ENCODE measurements at places on chromosomes 5 and 9.

DNA sequence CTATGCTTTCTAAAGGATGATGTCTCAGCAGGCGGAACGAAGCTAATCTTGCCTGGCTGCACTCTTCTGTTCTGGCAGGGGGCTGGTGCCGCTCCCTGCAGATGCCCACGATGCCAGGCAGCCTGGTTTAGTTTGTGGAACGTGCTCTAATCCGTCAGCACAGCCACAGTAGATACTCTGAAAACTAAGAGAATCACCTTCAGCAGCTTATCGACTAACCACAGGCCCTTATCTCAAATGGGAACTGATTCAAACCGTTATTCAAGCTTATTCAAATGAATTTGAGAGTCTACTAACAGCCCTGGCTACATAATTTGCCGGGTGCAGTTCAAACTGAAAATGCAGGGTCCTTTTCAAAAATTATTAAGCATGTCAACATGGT lies 246.6 kb upstream of the ANKRD55 start:
- DNase-seq = no peak

DNA sequence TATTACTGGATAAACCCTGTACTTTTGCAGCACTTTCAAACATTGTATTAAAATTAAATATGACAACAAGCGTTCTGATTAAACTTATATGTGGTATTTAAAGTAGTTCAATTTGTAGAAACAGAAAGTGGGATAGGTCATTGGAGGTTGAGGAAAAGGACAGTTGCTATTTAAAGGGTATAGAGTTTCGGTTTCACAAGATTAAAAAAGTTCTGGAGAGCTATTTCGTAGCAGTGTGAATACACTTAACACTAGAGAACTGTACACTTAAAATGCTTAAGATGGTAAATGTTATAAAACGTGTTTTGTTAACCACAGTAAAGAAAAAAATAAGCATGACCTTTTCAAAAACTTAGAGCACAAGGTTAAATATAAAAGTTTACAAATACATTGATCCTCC lies 382.1 kb downstream of the BRINP1 start:
- no peak for DNase-seq

GRCh38 chr9:123053046-123053445 lies 19.6 kb downstream of the GPR21 start:
- no peak for DNase-seq

DNA sequence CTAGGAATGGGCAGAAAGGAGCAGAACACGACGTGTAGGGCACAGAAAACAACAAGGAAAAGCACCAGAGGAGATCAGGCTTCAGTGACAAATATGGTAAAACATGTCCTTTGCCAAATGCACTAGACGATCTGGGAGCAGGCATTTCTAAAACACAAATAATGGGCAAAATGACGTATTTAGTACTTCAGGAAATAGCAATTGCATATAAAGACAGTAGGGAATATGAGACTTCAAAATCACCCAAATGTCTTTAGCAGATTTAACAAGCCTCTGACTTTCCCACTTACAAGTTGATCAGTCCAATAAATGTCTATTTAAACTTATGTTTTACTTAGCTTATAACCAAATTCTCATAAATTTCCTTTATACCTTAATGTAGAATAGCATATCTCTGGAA lies 969.6 kb upstream of the C9orf72 start:
- DNase-seq = no peak

GRCh38 chr9:126682928-126683697 lies 69.4 kb downstream of the LMX1B start:
- no peak for DNase-seq

DNA sequence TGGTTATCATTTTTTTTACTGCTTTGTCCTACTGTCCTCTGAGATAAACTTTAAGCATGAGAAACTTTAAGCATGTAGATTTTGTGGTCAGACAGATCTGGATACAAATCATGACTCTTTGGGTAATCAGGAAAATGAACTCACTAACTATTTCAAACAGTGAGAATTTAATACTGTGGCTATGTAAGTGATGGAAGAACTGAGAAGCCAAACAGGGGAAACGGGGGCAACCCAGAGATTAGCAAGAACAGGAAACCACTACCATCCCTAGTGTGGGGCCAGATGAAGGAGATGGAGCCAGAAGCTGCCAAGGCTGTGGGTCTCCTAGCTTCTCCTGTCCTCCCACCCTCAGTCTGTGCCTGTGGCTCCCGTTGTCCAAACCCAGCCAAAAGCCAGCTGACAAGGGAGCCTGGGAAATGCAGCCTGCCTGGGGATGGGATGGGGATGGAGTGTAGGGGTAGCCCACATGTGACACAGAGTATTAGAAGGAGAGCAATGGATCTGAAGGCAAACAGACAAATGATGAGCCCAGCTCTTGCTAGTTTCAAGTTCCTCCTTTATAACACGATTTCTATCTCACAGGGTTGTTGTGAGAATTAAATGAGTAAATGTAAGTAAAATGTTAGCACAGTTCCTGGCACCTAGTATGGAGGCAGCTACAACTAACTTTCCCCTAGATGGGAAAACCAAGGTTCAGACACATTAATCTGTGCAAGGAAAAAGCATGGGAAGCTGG lies 27.7 kb upstream of the CDC23 start:
- no peak for DNase-seq

- no peak for DNase-seq
Measured at GRCh38 chr5:150422075-150422474, 9.4 kb upstream of the CD74 start.

DNA sequence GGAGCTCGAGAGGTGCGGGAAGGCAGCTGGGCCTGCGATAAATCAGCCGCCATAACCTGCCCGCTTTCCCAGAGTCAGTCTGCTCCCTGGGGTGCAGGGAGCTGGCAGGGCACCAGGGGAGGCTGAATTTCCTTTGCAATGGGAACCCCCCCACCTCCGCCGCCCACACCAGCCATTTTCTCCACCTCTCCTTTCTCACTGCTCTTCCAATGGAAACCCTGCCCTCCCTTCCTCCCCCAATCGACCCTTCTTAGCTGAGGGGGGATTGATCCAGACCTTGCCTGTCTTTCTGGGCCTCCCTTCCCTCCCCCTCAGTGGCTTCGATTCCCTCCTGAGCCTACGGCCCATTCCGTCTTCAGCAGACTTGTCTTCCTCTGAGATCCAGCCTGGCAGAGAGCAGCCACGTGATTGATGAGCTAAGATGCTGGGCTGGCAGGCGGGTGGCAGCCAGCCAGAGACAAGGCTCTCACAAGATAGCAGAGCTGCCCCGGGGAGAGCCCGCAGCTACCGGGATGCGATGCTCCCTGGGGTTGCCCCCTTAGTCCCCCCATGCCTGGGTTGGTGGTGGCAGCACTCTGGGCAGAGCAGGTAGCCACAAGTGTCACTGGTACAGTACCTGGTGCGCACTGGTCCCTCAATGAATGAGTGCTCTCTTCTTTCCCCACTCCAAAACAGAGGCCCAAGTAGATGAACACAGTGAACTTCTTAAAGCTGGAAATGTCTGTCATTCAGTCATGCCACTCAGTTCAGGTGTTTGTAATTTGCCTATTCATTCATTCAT lies 53.7 kb upstream of the FABP6 start:
- DNase-seq = no peak

GRCh38 chr9:6616951-6617602 lies 28.5 kb downstream of the GLDC start:
- DNase-seq = no peak

GRCh38 chr9:89601856-89602562 lies 2.8 kb upstream of the GADD45G start:
- no peak for DNase-seq

DNA sequence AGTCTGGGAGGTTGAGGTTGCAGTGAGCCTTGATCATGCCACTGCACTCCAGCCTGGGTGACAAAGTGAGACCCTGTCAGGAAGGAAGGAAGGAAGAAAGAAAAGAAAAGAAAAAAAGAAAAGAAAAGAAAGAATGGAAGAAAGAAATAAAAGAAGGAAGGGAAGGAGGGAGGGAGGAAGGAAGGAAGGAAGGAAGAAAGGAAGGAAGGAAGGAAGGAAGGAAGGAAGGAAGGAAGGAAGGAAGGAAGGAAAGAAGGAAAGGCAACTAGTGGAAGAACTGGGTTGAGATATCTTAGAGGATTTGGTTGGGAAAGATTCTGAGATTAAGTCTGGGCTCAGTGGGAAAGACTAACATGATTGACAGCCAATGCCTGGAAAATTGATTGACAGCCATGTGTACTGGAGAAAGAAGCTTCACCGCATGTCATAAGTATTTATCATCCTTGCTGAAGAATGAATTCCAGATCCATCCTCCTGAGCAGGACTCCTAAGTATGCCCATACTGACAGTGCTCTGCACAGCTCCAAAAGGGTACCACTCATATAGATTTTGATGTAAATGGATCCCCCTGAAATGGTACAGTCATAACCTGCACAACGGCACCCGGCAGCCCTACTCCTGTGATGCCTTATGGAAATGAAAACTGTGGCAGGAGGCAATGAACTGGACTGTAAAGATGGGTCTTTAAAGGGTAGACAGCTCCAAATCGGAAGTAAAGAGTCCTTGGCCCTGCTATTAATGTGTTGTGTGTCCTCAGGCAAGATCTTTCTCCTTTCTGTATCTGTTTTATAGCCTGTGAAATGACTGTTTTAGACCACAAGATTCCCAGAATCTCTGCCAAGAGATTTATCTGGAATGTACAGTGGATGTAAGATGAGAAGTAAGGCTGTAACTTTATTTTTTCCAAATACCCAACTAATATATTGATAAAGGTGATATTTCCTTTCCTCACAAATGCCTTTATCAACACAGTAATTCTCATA lies 16.9 kb upstream of the ADRA1B start:
- no peak for DNase-seq

DNA sequence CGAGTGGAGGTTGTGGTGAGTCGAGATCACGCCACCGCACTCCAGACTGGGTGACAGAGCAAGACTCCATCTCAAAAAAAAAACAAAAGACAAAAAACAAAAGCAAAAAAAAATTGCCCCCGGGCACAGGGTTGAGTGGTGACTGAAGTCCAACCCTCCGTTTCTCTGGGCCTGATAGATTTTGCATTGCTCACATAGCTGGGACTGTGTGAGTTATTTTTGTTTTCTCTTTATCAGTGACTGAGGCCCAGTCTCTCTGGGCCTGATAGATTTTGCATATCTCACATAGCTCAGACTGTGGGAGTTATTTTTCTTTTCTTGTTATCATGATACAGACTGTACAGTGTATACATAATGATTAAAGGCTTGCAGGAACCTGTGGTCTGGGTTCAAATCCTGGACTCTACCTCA lies 2.6 kb upstream of the SLC28A3 start:
- no peak for DNase-seq

DNA sequence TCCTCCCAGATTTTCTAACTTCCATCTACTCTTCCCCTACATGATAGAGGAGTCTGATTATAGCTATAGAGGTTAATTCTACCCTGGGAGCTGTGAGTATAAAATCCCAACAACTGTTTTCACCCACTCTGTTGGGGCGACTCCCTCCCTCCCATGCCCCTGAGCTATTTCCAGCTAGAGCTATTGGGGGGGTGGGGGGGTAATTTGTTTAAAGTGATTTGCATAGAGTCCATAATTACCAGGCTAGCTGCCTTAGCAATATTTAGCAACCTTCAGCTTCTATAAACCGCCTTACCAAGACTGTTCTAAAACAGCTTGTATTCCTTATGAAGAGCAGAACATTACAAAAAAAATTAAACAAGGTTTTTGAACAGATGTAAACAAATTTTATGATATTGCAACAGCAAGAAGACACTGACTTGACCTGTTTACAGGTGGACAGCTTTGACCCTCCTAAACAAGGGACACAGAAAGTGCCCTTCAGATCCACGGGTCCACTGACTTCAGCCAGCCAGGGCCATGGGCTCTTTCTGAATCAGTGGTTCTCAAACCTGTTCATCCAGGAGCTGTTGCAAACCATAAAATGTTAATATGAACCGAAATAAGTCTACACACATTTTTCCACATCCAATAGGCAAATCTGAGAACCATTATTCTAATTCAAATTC lies 98.2 kb downstream of the OTULIN start:
- DNase-seq = no peak

- no peak for DNase-seq
Measured at GRCh38 chr9:5483306-5483705, 27.0 kb upstream of the PDCD1LG2 start.

DNA sequence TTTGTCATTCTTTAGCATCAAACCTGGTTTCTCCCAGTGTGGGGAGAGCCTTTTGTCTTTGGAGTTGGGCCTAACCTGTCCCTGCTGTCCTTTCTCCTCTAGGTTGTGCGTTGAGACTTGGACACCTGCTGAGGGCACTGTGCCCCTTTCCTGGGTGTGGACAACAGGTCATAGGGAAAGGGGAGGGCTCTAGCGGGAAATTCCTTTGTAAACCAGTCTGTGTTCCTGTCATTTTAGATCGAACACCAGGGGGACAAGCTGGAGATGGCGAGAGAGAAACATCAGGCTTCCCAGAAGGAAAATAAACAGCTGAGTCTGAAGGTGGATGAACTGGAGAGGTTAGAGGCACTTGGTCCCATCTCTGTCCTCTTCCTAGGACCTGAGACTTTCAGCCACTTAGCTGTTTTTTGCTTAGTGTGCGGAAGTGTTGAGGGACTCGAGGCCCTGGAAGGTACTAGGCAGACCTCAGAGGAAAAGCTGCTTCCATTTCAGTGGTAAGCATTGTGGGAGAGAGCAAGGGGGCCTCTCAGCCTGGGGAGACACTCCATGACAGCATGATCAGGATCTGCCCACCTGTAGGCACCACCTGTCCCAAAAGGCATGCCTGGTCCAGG lies 8.6 kb upstream of the GLE1 start:
- DNase-seq = no peak

DNA sequence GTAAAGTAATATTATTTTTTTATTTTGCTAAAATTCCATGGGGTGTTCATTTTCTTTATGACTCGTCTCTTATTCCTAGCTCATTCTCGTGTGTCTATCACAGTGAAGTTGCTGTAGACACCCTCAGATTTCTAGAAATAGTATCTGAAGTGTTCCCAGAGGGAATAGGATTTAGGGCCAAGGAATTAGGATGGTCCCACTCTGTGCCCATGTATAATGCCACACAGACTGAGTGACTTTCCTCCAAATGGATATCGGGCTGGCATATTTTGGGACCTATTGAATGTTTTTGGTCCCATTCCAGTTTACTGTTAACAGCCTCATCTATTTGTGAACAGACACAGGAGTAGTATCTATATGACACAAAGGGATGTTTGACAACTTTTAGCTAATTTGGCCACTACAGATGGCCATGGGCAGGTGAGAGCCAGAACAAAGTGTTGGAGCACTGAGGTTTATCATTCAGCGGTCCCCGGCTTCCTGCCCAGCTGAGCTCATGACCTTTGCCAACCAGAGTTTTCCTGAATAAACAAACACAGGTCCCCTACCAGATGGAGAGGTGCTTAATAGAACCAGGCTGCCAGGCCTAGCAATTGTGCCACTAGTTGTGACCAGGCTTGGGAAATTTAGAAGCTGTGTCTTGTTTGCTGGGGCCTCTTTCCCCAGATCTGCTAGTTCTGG lies 46.9 kb downstream of the MAP1B start:
- DNase-seq = no peak

GRCh38 chr9:116238776-116239340 lies 85.3 kb downstream of the PAPPA start:
- DNase-seq = no peak

DNA sequence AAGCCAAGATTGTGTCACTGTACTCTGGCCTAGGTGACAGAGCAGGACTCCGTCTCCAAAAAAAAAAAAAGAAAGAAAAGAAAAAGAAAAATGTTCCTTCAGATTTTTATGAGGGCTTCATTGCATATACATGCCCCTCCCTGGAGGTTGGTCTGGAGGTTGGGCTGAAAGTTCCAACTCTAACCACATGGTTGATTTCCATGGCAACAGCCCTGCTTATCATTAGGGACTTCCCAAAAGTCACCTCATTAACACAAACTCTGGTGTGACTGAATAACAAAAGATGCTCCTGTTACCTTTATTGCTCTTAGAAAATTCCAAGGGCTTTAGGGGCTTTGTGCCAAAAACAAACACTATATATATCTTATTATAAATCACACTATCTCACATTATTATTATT lies 113.8 kb downstream of the TMC1 start:
- no peak for DNase-seq

Measured in AG08396 (cell line).